Stimulated activated CD8-positive, alpha-beta memory T cell treated with anti-CD3 and anti-CD28 coated beads, Interleukin-4, amount 100 ng/mL, for 48 hours (primary cell): ENCODE measurements at places on chromosomes 16 and 17.

DNA sequence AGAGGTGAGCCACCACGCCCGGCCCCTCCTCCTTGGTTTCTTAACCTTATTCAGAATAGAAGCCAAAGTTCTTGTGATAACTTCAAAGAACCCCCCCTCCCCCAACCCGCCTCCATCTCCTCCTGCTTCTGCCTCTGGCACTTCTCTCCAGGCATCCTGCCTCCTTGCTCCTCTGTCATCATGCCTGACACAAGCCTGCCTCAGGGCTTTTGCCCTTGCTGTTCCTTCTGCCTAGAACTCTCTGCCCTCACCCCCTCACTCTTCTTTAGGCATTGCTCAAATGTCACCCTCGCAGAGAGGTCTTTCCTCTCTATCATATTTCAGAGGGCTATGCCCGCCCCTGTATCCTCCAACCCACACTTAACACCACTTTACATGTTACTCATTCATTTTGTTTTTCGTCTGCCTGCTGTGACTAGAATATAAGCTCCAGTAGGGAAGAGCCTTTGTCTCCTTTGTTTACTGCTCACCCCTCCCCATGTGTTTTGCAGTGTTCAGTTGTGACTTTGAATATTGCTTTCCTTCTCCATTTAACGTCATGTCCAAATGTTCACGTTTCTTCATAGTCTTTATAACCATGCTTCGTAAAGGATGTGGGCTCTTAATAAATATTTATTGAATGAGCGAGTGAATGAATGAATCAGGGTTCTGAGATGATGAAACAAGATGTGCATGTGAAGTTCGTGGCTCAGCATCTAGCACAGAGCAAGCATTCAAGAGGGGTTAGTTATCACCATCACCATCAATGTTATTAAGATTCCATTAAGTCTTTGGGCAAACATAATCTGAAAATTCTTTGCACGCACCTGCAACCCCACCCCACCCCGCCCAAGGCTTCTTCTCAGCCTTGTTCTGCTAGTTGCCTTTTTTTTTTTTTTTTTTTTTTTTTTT is 186.2 kb upstream of the WSCD1 start:
- DNase-seq, result no peak

DNA sequence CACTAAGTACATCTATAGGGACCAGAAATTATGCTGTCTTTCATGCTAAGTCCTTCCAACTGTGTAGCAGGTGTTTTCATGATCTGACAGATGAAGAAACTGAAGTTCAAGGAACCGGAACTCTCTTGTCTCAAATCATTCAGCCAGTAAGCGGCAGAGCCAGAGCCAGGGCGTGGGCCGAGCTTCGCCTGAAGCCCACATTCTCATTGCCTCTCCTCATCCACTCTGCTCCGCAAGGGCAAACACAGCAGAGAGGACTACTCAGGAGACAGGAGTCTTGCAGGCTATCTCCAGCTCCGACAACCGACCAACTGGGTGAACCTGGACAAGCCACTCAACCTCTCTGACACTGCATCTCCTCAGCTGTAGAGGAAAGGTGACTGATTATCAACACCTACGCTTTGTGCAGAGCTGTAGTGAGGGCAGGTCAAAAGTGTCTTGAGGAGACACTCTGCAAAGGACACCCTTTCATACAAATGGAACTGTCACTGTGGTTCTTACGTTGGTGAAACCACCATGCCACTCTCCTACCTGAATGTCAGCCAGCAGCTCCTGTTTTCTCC is 72.9 kb downstream of the CYTH1 start:
- DNase-seq, result no peak

GRCh38 chr16:6964679-6965078 is 368.0 kb upstream of the RBFOX1 start:
- DNase-seq, result no peak

GRCh38 chr17:80718428-80718827 is 173.8 kb downstream of the RPTOR start:
- no peak for DNase-seq

DNA sequence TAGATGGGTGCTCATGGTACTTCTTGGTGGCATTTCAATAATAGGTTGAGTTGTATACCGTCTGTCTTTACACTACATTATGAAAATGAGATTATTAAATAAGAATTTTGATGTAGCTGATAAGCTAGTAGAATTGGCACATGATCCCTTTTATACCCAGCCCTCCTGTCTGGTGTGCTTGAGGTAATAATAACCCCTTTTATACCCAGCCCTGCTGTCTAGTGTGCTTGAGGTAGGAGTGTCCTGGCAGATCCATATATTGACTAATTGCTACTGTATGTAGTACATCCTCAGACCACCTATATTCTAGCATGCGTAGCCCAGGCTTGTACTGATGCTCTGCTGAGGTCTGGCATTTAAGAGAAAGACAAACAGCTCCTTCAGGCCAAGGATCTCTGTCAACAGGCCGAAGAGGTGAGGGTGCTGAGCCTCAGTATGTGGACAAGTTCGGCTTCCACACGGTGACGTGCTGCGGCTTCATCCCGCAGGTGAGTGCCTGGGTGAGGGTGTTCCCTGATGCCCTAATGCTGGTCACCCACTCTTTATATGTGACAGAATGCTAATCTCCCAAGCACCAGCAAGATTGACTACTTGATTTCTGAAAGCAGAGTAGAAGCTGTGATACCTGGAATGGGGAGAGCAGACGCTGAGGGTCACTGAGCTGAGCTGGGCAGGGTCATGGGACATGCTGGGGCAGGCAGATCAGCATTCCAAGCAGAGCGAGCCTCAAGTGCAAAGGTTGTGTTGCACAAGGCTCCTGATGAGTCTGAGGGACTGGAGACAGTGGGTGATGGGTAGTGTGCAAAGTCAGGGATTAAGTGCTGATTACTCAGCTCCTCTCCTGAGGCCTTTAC is 5.7 kb downstream of the FN3K start:
- DNase-seq, result no peak

DNA sequence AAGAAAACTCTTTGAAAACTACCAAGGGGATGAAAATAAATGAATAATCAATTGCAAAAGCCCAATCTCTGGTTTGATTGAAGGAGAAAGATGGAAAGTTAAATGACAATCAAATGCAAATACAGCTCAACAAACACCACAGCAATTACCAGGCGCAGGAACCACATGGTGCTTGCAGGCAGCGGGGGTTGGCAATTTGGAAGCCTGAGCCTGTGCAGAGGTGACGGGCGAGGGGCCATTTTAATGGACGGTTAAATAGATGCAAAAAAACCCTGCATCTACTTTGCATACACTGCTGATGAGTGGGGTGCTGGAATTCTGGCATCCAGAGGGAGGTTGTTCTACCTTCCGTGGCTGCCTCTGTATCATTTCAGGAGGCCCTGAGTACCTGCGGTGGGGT is 4.8 kb upstream of the SEZ6 start:
- no peak for DNase-seq
